Stimulated activated naive B cell treated with anti-CD40 and anti-IgM and Interleukin-4, amounts not matched to agents 10 μg/mL and 1 μg/mL and 100 μg/mL, for 72 hours (primary cell): ENCODE measurements at places on chromosomes 6 and 20.

- no peak for DNase-seq
Measured at GRCh38 chr6:131255434-131255833, 120.2 kb downstream of the AKAP7 start.

DNA sequence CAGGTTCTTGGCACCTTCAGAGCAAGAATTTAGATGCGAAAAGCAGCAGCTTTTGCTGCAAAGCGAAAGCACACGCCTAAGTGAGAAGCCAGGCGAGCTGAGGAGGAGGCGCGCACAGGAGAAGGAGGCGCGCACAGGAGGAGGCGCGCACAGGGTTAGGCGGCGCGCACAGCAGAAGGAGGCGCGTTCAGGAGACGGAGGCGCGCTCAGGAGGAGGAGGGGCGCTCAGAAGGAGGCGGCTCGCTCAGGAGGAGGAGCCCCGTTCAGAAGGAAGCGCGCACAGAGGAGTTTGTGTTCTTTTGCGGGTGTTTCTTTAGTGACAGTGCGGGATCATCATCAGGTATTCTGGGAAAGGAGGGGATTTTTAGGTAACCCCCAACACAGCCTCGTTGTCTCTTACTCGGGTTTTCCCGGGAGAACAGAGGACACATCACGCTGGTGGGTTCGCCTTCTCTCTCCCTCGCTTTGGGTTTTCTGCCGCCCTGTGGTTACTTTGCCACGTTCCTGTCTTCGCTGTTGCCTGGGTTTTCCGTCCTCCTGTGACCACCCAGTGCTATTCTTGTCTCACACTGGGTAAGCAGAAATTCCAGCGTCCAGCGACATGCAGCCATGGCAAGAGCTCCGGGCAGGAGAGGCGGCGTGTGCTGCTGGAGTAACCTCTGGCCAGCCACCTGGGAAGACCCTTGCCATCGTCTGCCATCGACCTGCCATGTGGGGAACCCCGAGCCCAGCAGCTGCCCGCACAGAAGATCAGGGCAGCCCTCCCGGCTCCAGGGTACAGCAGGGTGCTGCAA is 47.0 kb downstream of the WDR27 start:
- DNase-seq, result peak; percentile 24

DNA sequence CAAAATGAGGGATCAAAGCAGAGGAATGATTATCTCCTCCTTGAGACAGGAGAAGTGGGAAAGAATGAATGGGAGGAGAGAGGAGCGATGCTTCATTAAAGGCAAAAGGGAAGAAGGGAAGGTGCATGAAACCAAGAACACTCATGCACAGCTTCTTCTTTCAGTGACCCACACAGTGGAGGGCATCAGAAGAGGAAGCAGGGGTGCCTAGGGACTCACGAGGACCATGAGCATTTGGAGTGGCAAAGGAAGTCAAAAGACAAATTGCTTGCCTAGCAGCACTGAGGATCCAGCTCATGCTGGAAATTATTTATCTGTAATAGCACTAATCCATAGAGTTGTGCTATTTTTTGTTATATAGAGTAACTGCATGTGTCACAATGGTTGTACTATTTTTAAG is 66.1 kb downstream of the SMLR1 start:
- DNase-seq, result no peak

DNA sequence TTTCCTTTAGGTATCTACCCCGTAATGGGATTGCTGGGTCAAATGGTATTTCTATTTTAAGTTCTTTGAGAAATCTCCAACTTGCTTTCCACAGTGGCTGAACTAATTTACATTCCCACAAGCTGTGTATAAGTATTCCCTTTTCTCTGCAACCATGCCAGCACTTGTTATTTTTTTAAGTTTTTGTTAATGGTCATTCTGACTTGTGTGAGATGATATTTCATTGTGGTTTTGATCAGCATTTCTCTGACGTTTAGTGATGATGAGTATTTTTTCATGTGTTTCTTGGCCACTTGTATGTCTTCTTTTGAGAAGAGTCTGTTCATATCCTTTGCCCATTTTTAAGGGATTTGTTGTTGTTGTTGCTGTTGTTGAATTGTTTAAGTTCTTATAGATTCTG is 871.1 kb downstream of the KIF16B start:
- DNase-seq, result no peak

- DNase-seq, result no peak
Measured at GRCh38 chr6:156279261-156279969, 497.8 kb upstream of the ARID1B start.

GRCh38 chr20:61878478-61879302 is 187.0 kb downstream of the TAF4 start:
- no peak for DNase-seq

GRCh38 chr6:132511831-132512220 is 1.1 kb downstream of the STX7 start:
- DNase-seq, result no peak

- DNase-seq, result no peak
Measured at GRCh38 chr6:126300735-126301134, 39.2 kb upstream of the CENPW start.

- no peak for DNase-seq
Measured at GRCh38 chr6:14466278-14466677, 348.7 kb downstream of the CD83 start.

GRCh38 chr6:151327101-151327500 is 64.3 kb downstream of the ZBTB2 start:
- no peak for DNase-seq

DNA sequence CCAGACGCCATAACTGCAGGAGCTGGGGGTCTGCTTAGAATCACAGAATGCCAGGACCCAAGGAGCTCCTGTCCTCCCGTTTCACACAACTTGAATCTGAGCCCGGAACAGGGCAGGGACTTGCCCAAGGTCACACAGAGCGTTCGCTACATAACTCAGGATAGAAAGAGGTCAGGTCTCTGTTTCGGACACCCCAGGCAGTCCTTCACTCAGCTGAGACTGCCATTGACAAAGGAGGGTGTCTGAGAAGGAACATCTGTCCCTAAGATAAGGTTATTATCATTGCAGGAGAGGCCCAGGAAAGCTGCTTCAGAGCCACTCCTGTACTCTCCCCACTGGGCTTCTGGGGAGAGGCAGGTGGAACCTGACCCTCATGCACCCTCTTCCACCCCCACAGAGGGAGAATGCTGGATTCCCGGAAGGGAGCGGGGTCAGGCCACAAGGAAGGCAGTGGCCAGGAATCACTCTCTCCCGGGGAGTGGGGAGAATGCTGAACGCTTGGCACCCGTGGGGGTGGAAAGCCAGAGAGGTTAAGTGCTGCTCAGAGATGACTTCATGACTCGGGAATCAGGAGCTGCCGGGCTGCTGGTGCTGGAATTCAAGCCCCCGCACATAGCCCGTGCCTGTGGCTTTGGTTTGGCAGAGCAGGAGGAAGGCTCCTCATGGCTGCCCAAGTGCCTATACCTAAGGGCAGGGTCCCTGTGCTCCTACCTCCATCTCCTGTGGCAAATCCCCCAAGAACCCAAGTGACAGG is 10.7 kb downstream of the SDC4 start:
- no peak for DNase-seq

DNA sequence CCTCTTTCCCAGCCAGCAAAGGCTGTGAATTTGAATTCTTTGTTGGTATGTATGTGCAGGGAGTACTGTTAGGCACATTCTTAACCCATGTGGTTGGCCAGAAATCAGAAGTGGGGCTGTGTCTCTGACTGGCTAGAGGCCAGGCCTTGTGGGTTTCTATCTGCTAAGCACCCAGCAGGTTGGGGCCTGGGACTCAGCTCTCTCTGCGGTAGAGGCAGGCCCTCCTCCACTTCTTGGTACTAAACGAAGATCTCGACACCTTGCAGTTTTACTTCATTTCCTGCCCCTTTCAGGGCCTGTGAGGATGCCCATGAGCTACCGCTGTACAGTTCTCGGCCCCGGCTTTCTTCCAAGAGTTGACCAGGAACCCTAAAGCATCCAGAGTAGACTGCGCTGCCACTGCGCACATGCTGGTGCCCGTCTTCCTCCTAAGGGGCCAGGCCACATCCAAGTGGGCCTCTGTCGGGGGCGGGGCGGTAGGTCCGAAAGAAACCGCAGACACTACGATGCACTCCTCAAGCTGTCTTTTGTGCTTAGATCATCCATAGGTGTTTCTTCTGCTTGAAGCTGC is 51.1 kb downstream of the TCP11 start:
- no peak for DNase-seq

DNA sequence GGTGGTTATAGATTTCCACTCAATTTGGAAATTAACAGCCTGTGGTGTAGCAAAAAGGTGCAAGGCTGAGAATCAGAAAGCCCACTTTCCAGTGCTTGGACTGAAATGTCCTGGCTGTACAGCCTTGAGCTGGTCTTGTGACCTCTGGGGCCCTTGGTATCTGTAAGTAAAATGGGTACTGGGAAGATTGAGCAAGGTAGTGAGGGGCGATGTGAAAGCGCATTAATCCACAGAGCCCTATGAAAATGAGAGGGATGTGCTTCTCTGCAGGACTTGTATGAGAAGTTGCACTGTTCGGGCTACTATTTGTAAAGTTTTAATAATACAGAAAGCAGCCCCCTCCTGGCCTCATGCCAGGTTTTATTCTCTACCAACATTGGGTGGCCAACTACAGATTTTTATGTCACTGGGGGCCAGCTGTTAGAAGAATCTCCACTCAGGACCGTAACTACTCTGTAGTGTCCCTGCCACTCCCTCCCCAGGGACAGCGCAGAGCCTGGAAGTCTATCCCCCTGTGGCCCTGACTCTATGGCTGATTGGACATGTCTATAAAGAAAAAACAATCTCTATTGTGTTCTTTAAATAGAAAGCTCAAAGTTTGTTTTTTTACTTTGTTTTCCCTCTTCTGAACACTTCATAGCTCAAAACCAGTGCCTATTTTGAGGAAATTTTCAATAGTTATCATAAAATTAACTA is 254.7 kb upstream of the TAB2 start:
- no peak for DNase-seq

- no peak for DNase-seq
Measured at GRCh38 chr6:35084511-35085203, 56.5 kb downstream of the TCP11 start.

DNA sequence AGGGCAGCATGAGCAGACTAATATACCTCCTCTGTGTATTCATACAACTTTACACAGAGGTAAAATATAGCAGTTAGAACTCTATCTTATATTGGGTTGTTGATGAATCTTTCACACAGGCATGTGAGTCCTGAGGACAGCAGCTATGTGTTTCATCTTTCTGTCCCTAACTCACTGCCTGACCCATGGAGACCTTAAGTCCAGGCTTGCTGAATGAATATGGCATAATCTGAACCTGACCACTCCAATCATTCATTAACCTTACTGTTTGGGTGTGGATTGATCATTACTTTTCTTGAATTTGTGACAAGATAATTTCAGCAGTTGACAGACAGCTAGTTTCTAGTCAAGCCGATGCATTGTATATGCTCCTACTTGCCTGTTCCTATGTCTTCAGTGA is 27.3 kb upstream of the TSPYL1 start:
- DNase-seq, result no peak

DNA sequence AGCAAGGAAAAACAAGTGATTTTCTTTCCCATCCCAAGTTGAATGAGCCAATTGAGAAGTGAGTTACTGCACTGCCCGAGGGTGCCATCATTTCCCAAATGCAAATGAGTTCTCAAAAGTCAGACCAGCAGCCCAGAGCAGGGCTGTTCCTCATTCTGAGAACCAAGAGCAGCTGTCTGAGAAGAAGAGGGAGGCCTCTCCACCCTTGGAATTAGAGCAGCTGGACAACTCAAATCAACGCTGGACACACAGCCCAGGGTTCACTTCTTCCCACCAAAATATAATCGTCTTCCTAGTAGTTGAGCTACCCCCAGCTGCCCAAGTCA is 4.6 kb upstream of the PREX1 start:
- no peak for DNase-seq

- DNase-seq, result no peak
Measured at GRCh38 chr20:59824711-59825562, 108.5 kb downstream of the SYCP2 start.

GRCh38 chr6:50829898-50830444 is 11.3 kb downstream of the TFAP2B start:
- DNase-seq, result no peak

DNA sequence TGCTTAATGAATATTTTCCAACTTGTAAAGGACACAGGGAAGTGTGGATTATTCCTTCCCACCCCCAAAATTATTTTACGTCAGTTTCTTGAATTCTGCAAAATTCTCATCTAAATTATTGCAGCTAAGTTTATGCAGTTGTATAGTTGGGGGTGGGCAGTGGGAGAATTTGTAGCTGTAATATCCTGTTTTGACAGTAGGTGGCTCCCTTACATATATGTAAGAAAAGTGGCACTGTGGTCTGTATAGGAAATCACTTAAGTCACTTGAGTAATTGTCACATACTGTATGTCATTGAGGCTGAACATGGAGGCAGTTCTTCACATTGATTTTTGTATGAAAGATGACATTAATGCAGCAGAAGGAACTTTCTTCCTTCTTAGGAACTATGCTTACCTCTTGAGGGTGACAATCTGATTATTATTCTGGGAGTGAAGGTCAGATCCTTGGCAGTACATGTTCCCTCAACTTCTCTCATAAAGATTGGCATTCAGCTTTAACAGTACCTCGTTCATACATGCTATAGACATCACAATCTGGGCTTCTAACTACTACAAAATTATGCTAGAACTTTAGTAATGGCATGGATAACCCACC is 14.6 kb upstream of the CFAP206 start:
- DNase-seq, result peak; percentile 32

GRCh38 chr20:1190847-1191246 is 6.1 kb upstream of the TMEM74B start:
- no peak for DNase-seq

DNA sequence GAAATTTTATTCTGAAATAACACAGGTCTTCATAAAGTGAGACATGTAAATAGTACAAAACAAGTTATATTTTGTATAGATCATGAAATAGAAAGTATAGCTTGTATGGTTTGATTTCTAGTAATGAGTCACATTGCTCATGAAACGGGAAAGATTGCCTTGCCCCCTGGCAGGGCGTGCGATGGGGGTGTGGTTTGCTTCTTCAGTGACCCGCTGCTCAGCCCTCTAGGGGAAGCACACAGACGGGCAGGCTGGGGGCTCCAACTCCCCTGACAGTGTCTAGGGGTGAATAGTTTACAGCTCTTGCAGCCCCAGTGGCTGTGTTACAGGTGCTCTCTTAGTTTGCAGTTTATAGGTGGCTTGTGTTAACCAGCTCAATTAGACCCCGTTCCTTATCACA is 170.5 kb upstream of the RGS17 start:
- no peak for DNase-seq

GRCh38 chr6:2641044-2641725 is 109.5 kb downstream of the MYLK4 start:
- no peak for DNase-seq

GRCh38 chr6:33761922-33762629 is 15.4 kb upstream of the IP6K3 start:
- DNase-seq, result peak; percentile 13

- DNase-seq, result no peak
Measured at GRCh38 chr6:144690133-144690532, 405.0 kb downstream of the UTRN start.

DNA sequence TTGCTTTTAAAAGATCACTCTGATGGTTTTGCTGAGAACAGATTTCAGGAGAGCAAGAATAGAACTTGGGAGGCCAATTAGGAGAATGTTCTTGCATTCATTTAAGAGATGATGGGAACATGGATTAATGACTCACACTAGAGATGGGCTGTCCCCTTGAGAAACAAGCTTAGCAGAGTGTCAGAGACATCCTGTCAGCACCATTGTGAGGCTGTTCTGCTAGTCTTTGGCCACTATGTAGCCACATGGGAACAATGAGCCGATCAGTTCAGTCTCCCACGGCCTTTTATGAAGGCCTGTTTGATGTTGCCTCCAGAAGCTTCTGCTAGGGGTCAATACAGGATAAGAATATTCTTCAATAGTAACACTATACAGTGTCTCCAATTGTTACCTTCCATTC is 113.0 kb upstream of the EYA4 start:
- DNase-seq, result no peak
